ENCODE measurements at places on chromosomes 4 and X. TPM values are rescaled to one million over a fixed set of nuclear protein-coding genes. Genes with fewer than 3 reads are reported as not detected.

- no peak overlapping the region for H3K4me3 ChIP-seq
- H3K27ac ChIP-seq: no peak overlapping the region
- H3K4me1 ChIP-seq: no peaks in the 10 kb centered on the region
- no peak for DNase-seq
- H3K27me3 ChIP-seq: no peaks in the 10 kb centered on the region
These were observed 33.8 kb downstream of the THOC2 start for GRCh38 chrX:123698979-123699520.

- H3K4me1 ChIP-seq: no peaks in the 10 kb centered on the region
- DNase-seq: no peak
- H3K36me3 ChIP-seq: no peaks in the 10 kb centered on the region
- H3K4me3 ChIP-seq: no peak overlapping the region
- no peak overlapping the region for H3K27ac ChIP-seq
These were observed 194.7 kb upstream of the LNX1 start for GRCh38 chr4:53785996-53786395.

DNA sequence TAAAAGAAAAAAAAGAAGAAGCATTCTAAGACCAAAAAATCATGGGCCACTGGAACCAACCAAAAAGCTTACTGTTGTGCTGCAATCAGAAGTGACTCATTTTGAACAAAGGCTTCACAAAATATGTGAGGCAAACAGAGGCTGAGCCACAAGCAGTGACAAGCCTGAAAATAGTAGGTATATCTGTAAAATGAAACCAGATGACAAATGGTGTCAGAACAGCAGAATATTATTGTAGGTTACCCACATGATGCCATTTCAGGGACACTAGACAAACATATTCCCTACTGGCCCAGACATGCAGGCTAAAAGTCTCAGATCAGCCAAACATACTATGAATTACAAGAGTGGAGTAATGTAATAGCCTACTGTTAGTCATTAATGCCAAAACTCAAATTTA, 1301.8 kb upstream of the DIAPH2 start:
- no peaks in the 10 kb centered on the region for H3K4me1 ChIP-seq
- H3K27me3 ChIP-seq: no peaks in the 10 kb centered on the region
- no peak overlapping the region for H3K27ac ChIP-seq
- DNase-seq: no peak
- H3K36me3 ChIP-seq: no peaks in the 10 kb centered on the region

GRCh38 chrX:55452833-55453124, 852 bp downstream of the MAGEH1 start:
- no peaks in the 10 kb centered on the region for H3K36me3 ChIP-seq
- no peak for DNase-seq
- peak overlapping the region; percentile 40 for H3K4me3 ChIP-seq
- no peak overlapping the region for H3K27ac ChIP-seq
- no peaks in the 10 kb centered on the region for H3K4me1 ChIP-seq

DNA sequence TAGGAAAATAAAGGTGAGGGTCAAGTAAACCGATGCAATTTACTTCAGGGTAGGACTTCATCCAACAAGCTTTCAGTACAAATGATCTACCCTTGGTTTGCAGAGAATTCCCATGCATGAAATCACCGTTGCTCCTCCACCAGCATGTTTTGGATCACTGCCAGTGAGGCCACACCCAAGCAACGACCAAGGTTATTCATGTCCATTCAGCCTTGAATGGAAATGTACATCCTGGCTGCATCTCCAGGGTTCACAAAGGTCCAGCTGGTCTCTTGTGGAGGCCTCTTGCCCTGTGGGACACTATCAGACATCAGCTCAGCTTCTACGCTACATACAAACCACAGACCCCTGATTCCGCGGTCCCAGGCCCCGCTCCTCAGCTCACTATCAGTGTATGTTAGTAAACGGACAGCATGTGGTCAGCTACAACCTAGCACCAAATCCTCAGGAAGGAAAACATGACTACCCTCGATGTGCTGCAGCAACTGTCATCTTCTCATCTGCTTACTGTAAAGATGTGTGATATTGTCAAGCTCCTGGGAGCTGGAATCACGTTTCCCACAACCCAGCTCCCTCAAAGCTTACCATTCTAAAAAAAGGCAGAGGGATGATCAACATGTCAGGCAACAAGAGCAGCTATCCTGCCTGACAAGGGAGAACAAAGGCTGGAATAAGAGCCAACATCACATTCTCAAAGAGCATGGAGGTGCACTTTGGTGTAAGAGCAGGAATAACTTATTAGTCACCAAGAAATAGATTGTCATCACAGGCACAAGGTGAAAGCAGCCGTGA, 4.9 kb downstream of the LYAR start:
- peaks cover 47% of the 10 kb centered on the region for H3K36me3 ChIP-seq
- H3K4me3 ChIP-seq: no peak overlapping the region
- no peaks in the 10 kb centered on the region for H3K27me3 ChIP-seq
- no peak for DNase-seq

GRCh38 chrX:53163436-53163835, 61.6 kb downstream of the KDM5C start:
- DNase-seq: no peak
- no peaks in the 10 kb centered on the region for H3K27me3 ChIP-seq
- H3K27ac ChIP-seq: no peak overlapping the region
- no peak overlapping the region for H3K4me3 ChIP-seq
- H3K4me1 ChIP-seq: no peaks in the 10 kb centered on the region

DNA sequence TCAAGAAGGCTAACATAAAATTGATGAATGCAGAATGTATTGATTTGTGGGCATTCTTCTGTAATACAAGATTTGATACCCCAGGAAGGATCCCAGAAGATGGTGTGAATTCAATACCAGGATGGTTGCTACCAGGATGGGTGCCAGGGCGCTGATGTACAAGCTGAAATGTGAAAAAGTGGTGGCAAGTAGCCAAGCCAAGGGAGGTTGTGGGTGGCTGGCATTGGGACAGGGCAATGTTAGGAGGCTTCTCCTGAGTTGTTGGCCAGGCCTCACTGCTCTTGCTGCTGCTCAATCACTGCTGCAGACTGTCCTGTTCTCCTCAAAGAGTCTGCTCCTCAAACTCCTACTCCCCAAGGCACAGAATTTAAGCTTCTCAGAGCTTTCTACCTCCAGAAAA, 77.1 kb downstream of the RBM46 start:
- DNase-seq: no peak
- no peaks in the 10 kb centered on the region for H3K36me3 ChIP-seq
- H3K27me3 ChIP-seq: no peaks in the 10 kb centered on the region
- no peak overlapping the region for H3K4me3 ChIP-seq
- H3K4me1 ChIP-seq: no peaks in the 10 kb centered on the region

DNA sequence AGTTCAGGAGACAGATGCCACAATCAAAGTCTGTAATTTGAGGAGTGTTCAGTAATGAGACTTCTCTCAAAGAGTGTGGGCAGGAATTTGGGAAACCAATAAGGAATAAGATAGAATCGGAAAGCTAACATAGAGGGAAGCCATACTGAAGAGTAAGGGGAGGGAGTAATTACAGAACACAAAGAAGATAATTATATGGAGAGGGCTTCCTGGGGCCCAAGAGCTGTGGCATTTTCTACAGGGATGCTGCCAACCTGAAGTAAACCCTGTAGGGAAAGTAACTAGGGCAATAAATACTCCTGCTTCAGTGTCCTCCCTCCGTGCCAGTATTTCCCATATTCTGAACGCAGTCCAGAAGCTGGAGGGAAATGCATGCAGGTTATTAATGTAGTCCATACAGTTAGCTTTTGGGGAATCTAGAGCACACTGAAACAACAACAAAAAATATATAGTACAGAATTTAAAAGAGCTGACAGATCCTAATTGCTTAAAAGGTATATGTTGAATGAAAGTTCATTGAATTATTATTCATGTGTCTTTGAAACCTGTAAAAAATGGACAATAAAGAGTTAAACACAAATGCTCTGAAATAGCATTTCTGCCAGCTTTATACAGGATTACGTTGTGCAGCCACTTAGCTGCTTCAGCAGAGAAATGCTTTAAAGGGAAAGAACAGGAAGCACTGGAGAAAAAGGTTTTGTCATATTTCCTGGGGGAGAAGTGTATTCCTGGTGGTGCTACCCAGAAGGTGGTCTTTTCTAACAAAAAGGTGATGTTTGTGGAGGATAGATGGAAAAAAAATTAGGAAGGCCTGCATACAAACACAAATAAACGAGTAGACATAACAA, 48.0 kb downstream of the CXXC4 start:
- DNase-seq: no peak
- H3K36me3 ChIP-seq: no peaks in the 10 kb centered on the region
- no peaks in the 10 kb centered on the region for H3K4me1 ChIP-seq
- H3K27ac ChIP-seq: no peak overlapping the region
- H3K4me3 ChIP-seq: no peak overlapping the region

DNA sequence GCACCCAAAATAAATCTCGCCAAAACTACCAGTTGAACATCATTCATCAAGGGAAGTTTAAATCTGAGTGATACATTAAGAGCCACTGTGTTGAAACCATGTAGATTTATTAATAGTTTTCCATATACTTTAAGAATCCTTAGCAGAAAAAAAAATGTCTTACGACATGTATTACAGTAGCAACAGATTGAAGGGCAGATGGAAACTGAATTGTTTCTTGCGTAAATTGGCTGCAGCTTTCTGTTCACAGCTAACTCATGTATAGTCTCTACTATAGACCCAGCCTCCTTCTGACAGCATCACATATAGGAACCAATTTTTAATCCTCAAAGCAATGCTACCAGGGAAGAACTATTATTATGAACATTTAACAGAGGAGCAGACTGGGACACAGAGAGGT, 195.2 kb upstream of the PUDP start:
- H3K4me1 ChIP-seq: no peaks in the 10 kb centered on the region
- no peak overlapping the region for H3K4me3 ChIP-seq
- no peaks in the 10 kb centered on the region for H3K27me3 ChIP-seq
- no peaks in the 10 kb centered on the region for H3K36me3 ChIP-seq
- no peak for DNase-seq

GRCh38 chr4:166422475-166422874, 549.4 kb downstream of the TLL1 start:
- H3K4me1 ChIP-seq: no peaks in the 10 kb centered on the region
- no peak overlapping the region for H3K4me3 ChIP-seq

- no peaks in the 10 kb centered on the region for H3K36me3 ChIP-seq
- no peaks in the 10 kb centered on the region for H3K4me1 ChIP-seq
- no peaks in the 10 kb centered on the region for H3K27me3 ChIP-seq
- H3K27ac ChIP-seq: no peak overlapping the region
- no peak for DNase-seq
- no peak overlapping the region for H3K4me3 ChIP-seq
These were observed 65.0 kb upstream of the SEC24B start for GRCh38 chr4:109368661-109369060.

- H3K27me3 ChIP-seq: no peaks in the 10 kb centered on the region
- no peaks in the 10 kb centered on the region for H3K4me1 ChIP-seq
- no peaks in the 10 kb centered on the region for H3K36me3 ChIP-seq
- no peak overlapping the region for H3K4me3 ChIP-seq
These were observed 168.7 kb upstream of the GALNTL6 start for GRCh38 chr4:171644430-171645057.

DNA sequence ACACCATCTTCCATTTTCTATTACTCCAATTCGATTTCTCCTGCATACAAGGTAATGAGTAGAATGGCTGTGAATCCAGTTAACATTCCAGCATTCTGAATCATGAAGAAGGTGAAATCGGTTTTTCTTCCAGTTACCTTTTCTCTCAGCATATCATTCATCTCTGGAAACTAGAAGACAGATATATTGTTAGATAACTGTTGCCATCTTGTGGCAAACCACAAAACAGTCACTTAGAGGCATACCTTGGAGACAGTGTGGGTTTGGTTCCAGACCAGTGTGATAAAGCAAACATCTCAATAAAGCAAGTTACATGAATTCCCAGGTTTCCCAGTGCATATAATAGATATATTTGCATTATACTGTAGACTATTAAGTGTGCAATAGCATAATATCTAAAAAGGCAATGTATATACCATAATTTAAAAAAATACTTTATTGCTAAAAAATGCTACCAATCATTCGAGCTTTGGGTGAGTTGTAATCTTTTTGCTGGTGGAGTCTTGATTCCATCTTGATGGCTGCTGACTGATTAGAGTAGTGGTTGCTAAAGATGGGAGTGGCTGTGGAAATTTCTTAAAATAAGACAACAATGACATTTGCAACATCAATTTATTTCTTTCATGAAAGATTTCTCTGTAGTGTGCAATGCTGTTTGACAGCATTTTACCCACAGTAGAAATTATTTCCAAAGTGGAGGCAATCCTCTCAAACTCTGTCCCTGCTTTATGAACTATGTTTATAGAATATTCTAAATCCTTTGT, 82.1 kb downstream of the SLC39A8 start:
- H3K4me1 ChIP-seq: no peaks in the 10 kb centered on the region
- H3K27me3 ChIP-seq: no peaks in the 10 kb centered on the region
- no peaks in the 10 kb centered on the region for H3K36me3 ChIP-seq
- DNase-seq: no peak
- H3K4me3 ChIP-seq: no peak overlapping the region

- peaks cover 14% of the 10 kb centered on the region for H3K4me1 ChIP-seq
- H3K27ac ChIP-seq: no peak overlapping the region
- no peaks in the 10 kb centered on the region for H3K27me3 ChIP-seq
- no peaks in the 10 kb centered on the region for H3K36me3 ChIP-seq
These were observed 37.9 kb downstream of the RELL1 start for GRCh38 chr4:37648084-37648817.

Gene TMEM131L
- total RNA-seq: 25.3 TPM

Gene DCAF12L1
- 5.3 TPM for total RNA-seq

Gene FHIP1A
- total RNA-seq: 76.3 TPM

Gene EVC2
- 6.4 TPM for total RNA-seq

Gene FAM9C
- total RNA-seq: not detected

Gene CTAG1A
- total RNA-seq: not detected
